CD8-positive, alpha-beta memory T cell (primary cell): ENCODE measurements at places on chromosomes 11 and 22.

- H3K27ac ChIP-seq: no peak overlapping the region
- DNase-seq: no peak
Measured at GRCh38 chr11:16921019-16921418, 93.2 kb downstream of the PLEKHA7 start.

- no peaks in the 10 kb centered on the region for H3K4me1 ChIP-seq
- H3K27ac ChIP-seq: no peak overlapping the region
- H3K36me3 ChIP-seq: no peaks in the 10 kb centered on the region
- H3K4me3 ChIP-seq: no peak overlapping the region
Measured at GRCh38 chr22:27748751-27749191, 52.8 kb downstream of the MN1 start.

DNA sequence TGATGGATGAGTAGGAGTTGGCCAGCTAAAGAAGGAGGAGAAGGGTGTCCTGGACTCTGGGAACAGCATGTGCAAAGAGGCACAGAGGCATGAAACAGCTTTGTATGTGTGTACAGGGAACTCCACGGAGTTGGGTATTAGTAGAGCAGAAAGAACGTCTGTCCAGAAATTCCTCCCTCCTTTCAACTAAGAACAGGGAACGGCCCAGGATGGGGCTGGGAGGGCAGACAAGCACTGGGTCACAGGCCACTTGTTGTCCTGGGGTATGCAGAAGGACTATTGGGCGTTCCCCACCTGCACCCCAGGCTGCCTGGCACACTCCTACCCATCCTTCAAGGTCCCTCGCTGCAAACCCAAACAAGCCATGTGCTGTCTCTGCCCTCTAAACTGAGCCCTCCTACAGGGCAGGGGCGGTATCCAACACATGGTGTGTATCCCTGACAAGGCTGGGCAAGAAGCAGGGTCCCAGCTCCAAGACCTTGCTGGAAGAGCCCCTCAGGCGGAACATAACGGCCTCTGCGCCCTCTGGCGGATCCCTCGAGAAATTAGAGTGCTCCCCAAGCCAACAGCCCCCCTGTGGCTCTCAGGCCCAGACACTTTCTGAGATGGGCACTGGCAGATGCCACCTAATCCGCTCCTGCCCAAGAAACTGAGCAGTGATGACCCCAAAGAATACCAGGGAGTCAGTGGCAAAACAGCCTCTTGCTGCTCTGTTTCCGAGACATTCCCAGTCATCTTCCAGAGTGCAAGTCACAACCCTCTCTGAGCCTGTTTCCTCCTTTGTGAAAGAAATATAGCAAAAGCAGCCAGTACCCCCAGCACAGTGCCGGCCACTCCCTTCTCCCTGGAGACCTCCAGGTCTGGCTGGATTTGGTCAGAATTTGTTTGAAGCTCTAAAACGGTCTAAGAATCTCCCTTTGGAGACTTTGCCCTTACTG, 1.6 kb upstream of the ELFN2 start:
- peaks cover 6% of the 10 kb centered on the region for H3K4me1 ChIP-seq
- H3K4me3 ChIP-seq: no peak overlapping the region
- peaks cover 31% of the 10 kb centered on the region for H3K27me3 ChIP-seq
- H3K27ac ChIP-seq: no peak overlapping the region

GRCh38 chr11:28836285-28837081, 728.3 kb downstream of the METTL15 start:
- no peak overlapping the region for H3K27ac ChIP-seq
- H3K4me3 ChIP-seq: no peak overlapping the region
- DNase-seq: no peak
- H3K27me3 ChIP-seq: no peaks in the 10 kb centered on the region
- H3K4me1 ChIP-seq: no peaks in the 10 kb centered on the region

DNA sequence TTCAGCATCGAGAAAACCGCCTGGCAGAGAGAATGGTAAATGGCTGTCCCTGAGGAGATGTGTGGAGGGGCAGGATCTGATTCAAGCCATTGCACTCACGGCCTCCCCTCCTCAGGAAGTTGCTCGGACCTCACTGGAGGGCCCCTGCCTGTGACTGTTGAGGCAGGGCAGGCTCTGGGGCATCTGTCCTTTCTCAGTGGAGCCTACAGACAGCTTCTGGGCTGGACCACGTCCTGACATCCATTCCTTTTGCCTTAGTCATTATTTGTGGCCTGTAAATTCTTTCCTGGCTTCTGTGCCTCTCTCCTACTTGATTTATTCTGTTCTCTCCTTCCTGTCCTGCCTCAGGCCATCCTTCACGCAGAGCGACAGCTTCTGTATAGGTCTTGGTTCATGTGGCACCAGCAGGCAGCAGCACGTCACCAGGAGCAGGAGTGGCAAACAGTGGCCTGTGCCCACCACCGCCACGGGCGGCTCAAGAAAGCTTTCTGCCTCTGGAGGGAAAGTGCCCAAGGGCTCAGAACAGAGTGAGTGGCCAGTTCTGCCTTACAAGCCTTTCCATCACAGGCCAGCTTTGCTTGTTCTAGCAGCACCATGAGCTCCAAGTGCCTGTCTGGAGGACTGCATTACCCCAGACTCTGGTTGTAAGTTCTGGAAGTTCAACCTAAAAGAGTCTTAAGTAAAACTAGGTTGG, 59.6 kb downstream of the PISD start:
- no peaks in the 10 kb centered on the region for H3K4me1 ChIP-seq
- H3K4me3 ChIP-seq: no peak overlapping the region
- DNase-seq: no peak

DNA sequence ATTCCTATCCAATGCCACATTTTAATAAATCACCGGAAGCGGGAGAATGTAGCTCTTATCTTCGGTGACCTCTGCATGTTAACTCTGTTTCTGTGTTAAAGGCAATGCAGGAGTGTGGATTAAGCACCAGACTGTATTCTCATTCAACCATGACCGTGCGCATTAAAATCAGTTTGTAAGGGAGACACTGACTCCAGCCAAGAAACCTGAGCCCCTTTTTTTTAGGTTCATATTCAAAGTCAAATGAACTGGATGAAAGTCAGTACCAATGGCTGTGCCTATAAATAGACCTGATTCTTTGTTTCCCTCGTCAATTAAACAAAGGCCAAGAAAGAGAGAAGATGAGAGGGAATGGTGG, 32.2 kb downstream of the C11orf91 start:
- peaks cover 4% of the 10 kb centered on the region for H3K27me3 ChIP-seq
- H3K4me1 ChIP-seq: no peaks in the 10 kb centered on the region
- no peak overlapping the region for H3K4me3 ChIP-seq

GRCh38 chr11:85132851-85133585, 494.1 kb downstream of the DLG2 start:
- DNase-seq: no peak
- H3K4me1 ChIP-seq: no peaks in the 10 kb centered on the region
- H3K36me3 ChIP-seq: no peaks in the 10 kb centered on the region
- no peaks in the 10 kb centered on the region for H3K27me3 ChIP-seq

DNA sequence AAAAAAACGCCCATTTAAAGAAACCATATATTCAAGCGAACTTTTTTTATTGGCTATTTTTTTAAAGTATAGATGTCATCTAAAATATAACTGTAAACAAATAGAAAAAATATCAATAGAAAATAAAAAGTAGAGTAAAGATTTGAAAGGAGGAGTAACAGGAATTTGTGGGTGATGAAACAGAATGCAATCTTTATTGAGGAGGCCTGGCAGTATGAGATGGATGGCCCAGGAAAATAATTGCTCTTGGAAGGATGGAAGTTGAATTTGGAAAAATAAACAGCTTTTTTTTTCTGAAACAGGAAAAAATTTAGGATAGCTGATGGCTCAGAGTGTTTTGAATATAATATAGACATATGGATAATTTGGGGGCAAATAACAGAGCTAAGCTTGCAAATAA, 219.0 kb downstream of the CASP12 start:
- H3K27ac ChIP-seq: no peak overlapping the region
- H3K4me3 ChIP-seq: no peak overlapping the region
- H3K4me1 ChIP-seq: no peaks in the 10 kb centered on the region
- no peaks in the 10 kb centered on the region for H3K27me3 ChIP-seq
- no peaks in the 10 kb centered on the region for H3K36me3 ChIP-seq

DNA sequence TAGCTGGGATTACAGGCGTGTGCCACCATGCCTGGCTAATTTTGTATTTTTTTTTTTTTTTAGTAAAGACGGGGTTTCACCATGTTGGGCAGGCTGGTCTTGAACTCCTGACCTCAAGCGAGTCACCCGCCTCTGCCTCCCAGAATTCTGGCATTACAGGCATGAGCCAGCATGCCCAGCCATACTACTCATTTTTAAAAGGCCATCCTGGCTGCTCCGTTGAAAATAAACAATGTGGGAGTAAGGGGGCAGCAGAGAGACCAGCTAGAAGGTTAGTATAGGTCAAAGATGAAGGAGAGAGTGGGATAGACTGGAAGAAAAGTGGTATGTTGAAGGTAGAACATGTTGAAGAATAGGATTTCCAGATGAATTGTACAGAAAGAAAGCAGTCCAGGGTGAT, 17.6 kb upstream of the LIN7C start:
- DNase-seq: no peak
- H3K4me3 ChIP-seq: no peak overlapping the region
- no peak overlapping the region for H3K27ac ChIP-seq
- H3K27me3 ChIP-seq: peaks cover 3% of the 10 kb centered on the region

GRCh38 chr22:31102441-31103081, 4.8 kb downstream of the SELENOM start:
- H3K4me3 ChIP-seq: no peak overlapping the region
- no peaks in the 10 kb centered on the region for H3K36me3 ChIP-seq
- H3K27ac ChIP-seq: no peak overlapping the region
- peaks cover 15% of the 10 kb centered on the region for H3K4me1 ChIP-seq
- no peak for DNase-seq

DNA sequence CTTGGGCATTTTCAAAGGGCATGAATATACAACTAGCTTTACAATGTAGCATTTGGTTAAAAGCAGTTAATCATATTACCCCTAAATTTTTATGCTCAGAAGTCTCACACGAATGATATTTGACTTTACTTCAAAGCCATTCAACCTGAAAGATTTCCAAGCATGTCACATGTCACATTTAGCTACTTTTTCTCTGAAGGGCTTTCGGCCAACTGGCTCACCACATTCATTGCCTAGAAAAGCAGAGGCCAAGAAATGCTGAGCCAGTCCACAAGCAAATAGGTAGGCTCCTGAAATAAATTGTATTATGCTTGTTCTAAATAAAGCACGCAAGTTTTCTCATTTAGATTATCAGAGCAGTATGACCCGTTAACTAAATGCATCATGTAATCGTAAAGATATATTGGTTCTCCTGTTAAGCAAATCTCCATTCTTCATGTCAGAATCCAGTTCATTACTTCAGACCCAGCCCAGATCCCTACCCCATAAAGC, 30.6 kb downstream of the PAX6 start:
- no peaks in the 10 kb centered on the region for H3K27me3 ChIP-seq
- H3K4me1 ChIP-seq: no peaks in the 10 kb centered on the region
- no peak for DNase-seq
- H3K4me3 ChIP-seq: no peak overlapping the region
- H3K36me3 ChIP-seq: no peaks in the 10 kb centered on the region

DNA sequence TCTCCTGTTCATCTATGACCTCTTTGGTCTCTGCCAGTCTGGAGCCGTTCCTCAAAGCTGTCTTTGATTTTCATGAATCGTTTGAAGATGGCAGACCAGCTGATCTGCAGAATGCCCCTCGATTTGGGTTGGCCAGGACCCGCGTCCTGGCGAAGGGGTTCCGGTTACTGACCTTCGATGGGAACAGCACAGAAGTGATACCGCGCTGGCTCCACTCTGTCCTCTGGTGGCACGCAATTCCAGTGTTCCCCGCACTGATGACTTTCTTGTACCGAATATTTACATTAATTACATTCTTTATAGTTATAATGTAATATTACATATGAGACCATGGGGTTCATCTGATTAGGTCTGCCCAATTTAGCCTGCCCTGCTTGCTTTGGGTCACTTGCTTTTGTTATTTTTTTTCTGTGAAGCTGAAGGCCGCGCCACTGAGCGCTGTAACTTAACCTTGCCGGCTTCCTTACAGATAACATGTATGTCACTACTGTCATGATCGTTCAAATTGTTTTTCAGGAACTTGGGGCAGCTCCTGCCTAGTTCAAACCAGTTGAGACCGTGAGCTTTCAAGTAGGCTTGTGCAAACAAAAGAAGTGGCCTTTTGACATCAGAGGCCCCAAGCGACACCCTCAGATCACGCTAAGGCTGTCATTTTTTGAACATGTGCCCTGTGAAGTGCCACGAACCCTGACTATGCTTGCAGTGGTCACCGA, 4.1 kb upstream of the USP18 start:
- H3K36me3 ChIP-seq: no peaks in the 10 kb centered on the region
- no peak for DNase-seq
- H3K4me1 ChIP-seq: peaks cover 14% of the 10 kb centered on the region

- DNase-seq: peak; percentile 87
- H3K4me1 ChIP-seq: peaks cover 53% of the 10 kb centered on the region
- H3K27me3 ChIP-seq: no peaks in the 10 kb centered on the region
- H3K4me3 ChIP-seq: no peak overlapping the region
Measured at GRCh38 chr11:62560566-62561103, 13.1 kb downstream of the EEF1G start.

DNA sequence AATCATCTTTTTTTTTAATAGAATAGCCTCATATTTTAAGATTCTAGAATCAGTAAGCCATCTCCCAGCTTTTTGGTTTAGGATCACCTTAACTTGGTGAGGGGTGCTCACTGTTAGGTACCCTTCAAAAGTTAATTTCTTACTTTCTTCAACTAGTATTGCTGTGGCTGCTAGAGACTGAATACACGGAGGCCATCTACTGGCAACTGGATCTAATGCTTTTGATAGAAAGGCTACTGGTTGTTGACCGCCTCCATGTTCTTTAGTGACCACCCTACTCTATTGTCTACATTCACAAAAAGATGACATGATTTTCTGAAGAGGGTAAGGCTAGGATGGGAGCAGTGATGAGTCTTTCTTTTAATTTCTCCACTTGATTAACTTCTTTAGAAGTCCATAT, 16.7 kb upstream of the ALDH3B2 start:
- DNase-seq: no peak
- H3K4me1 ChIP-seq: no peaks in the 10 kb centered on the region
- peaks cover 2% of the 10 kb centered on the region for H3K27me3 ChIP-seq

GRCh38 chr11:132284048-132284447, 913.6 kb downstream of the NTM start:
- H3K27me3 ChIP-seq: no peaks in the 10 kb centered on the region
- no peaks in the 10 kb centered on the region for H3K36me3 ChIP-seq
- DNase-seq: no peak
- H3K27ac ChIP-seq: no peak overlapping the region
- H3K4me1 ChIP-seq: no peaks in the 10 kb centered on the region
- no peak overlapping the region for H3K4me3 ChIP-seq

- no peak for DNase-seq
- no peak overlapping the region for H3K4me3 ChIP-seq
- H3K27ac ChIP-seq: no peak overlapping the region
- no peaks in the 10 kb centered on the region for H3K4me1 ChIP-seq
- H3K36me3 ChIP-seq: no peaks in the 10 kb centered on the region
Measured at GRCh38 chr22:39731481-39731880, 160.9 kb downstream of the CACNA1I start.
